ENCODE measurements at places on chromosomes 12 and 14.

DNA sequence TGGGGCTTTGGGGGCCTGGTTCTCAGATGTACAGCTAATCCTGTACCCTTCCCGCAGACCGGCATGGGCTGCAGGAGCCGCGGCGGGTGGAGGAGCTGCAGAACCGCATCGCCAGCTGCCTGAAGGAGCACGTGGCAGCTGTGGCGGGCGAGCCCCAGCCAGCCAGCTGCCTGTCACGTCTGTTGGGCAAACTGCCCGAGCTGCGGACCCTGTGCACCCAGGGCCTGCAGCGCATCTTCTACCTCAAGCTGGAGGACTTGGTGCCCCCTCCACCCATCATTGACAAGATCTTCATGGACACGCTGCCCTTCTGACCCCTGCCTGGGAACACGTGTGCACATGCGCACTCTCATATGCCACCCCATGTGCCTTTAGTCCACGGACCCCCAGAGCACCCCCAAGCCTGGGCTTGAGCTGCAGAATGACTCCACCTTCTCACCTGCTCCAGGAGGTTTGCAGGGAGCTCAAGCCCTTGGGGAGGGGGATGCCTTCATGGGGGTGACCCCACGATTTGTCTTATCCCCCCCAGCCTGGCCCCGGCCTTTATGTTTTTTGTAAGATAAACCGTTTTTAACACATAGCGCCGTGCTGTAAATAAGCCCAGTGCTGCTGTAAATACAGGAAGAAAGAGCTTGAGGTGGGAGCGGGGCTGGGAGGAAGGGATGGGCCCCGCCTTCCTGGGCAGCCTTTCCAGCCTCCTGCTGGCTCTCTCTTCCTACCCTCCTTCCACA lies 7.6 kb downstream of the NR4A1 start:
- DNase-seq: no peak

DNA sequence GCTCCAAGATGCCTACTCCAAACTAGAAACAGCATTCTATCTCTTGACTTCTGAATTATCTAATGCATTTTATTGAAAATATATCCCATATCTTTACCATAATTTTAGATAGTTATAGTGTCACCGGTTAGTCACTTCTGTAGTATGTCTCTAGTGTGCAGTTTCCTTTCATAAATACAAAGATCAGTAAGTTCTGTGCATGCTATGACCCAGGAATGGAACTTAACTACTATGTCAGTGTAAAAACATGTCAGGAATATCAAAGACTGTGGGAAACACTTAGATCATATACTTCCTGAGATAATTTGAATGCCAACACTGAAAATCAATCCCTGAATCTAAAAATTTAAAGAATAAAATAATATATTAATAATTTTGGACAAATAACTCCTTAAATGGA lies 237.6 kb downstream of the ATXN7L3B start:
- DNase-seq: no peak

DNA sequence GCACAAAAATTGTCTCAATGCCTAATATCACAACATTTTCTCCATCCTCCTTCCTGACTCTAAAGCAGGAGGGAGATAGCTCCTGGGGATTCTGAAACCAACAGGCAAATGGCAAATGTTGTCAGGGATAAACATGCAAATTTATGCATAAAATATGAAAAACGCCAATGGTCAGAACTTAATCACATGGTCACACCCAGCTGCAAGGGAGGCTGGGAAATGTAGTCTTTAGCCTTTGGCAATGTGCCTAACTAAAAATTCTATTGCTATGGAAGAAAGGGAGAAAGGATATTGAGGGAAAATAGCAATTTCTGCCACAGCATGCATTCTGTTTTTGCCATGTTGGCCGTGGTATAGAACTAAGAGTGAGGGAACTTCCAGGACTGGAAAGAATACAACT lies 11.7 kb upstream of the OASL start:
- DNase-seq: no peak

DNA sequence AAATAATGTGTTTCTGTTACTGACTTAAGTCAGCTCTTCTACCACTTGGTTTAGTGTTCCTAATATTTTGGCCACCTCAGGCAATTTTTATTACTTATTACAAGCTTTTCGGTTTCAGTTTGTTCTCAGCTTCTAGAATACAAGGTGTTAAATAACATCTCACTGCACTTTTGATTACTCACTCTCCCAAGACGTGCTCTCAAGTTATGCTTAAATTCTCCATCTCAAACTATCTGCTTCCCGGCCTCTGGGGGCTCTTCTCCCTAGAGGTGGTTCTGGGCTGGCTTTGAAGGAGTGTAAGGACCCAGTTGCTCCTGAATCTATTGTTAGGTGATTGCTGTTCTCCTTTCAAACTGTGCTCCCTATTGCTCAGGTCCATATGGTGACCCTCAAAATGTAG lies 193.9 kb upstream of the DDHD1 start:
- no peak for DNase-seq

- no peak for DNase-seq
Observed at GRCh38 chr12:104064842-104065427, 604 bp downstream of the HCFC2 start.

GRCh38 chr12:52054833-52055730 lies 3.8 kb downstream of the NR4A1 start:
- DNase-seq: no peak

DNA sequence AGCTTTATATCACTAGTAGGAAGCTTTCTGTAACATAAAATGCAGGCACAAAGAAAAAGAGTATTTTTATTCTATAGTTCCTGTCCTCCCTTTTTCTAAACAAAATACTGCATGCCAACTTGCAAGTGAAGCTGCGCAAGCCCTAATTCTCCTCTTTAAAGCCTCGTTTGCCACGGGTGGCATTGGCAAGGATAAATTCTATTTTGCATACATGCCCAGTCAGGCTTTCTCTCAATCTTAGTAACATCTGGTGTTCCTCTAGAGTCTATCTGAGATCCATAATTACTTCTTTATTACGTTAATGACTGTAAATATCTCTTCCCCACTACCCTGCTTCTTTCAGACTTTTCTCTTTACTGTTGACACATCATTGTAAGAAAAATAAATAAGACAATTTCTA lies 97.1 kb upstream of the DAAM1 start:
- no peak for DNase-seq

- DNase-seq: no peak
Observed at GRCh38 chr14:54922598-54922997, 20.0 kb upstream of the GCH1 start.

- no peak for DNase-seq
Observed at GRCh38 chr12:59191372-59191771, 271.1 kb upstream of the LRIG3 start.

- DNase-seq: no peak
Observed at GRCh38 chr12:128266541-128267130, 334 bp upstream of the TMEM132C start.

DNA sequence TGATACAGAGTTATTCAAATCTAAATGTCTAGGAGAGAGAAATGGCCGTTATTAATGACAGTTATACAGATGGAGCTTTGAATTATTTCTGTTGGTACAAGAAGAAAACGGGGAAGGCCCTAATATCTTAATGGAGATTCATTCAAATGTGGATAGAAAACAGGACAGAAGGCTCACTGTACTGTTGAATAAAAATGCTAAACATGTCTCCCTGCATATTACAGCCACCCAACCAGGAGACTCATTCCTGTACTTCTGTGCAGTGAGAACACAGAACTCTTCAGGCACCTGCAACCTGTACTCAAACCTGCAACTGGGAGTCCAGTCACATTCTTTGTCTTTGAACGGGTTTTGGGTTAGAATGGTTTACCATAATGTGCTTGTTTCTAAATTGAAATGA lies 403.2 kb downstream of the DAD1 start:
- DNase-seq: no peak

DNA sequence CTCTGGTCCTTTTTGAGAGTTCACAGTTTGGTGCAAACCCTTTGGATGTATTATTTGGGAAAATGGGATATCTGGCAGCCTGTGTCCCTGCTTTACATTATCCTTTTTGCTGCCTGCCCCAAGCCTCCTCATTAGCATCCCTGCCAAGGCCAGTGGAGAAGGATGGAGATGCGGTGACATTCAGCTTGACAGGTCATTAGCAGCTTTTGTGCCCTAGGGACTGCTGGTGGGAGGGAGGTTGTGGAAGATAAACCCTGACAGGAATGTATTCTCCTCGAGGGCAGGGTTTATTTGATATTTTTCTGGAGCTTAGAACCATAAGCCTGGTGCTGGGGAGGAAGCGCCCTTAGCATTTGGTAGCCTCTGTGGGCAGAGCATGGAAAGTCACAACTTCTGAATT lies 49.3 kb downstream of the PTPN11 start:
- DNase-seq: no peak

- DNase-seq: no peak
Observed at GRCh38 chr12:15966426-15966825, 55.3 kb downstream of the DERA start.

DNA sequence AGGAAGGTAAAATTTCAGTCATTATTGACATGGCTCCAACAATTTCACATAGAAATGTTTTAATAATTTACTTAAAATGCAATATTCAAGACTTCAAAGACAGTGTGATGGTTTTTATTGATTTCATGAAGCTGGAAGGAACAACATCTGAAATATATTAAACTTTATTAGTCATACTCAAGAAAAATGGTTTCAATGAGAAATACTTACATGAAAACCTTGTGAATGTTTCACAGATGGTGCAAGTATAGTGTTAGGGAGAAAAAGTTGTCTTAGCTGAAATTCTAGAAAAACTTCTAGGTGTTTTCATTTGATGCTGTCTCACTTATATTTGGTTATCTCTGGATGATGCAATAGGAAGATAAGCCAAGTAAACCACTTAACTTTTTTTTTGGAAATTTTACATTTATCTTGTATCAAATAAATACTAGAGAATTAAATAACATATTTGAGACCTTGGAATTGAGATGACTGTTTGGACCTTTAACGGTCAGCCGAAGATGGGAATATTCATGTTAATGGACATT lies 65.5 kb downstream of the PELI2 start:
- no peak for DNase-seq

GRCh38 chr14:101535232-101535631 lies 26.1 kb upstream of the DIO3 start:
- no peak for DNase-seq

- DNase-seq: no peak
Observed at GRCh38 chr12:107493666-107494065, 191.9 kb upstream of the PWP1 start.

DNA sequence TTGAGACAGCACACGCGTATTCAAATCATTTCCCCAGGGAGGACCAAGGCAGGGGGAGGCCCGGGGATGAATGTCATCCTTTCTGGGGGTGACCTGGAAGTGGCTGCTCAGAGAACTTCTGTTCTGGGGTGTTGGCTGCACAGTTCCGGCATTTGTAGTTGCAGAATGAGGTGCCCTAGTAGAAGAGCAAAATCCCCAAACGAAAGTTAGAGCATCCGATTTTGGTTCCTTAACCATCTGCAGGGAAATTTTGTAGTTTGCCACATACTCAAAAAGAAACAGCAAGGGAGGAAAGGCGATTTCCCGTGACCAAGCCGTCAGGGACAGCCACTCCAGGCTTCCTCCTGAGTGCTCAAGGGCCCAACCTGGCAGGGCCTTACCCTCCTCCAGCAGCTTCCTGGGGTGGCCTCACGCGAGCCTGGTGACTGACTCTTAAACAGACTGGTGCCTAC lies 13.0 kb upstream of the TRAF3 start:
- no peak for DNase-seq

DNA sequence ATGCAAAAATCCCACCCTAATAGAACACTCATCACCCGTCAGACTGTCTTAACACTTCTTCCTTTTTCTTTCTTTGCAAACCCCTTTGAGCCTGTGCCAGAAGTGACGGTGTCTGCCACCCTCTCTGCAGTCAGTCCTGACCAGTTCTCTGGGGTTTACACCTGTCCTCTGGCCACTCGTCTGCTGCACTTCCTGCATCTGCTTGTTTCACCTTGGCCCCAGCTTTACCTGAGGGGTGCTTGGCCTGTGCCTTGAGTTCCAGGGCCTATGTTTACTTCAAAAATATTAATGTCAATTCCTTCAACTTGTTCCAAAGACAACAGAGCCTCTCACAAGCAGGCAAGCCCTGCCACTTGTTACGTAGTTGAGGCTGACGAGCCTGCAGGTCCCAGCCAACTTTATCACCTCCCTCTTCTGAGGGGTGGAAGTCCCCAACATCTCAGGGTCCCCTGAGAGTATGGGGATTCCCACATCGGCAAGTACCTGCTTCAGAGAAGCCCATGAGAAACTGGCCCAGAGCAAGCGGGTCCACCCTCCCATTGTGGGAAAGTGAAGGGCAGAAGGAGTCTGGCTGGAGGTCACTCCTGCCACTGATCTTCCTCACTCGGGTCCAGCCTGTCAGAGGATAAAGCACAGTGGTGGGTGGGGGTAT lies 205.4 kb downstream of the DAD1 start:
- DNase-seq: no peak

DNA sequence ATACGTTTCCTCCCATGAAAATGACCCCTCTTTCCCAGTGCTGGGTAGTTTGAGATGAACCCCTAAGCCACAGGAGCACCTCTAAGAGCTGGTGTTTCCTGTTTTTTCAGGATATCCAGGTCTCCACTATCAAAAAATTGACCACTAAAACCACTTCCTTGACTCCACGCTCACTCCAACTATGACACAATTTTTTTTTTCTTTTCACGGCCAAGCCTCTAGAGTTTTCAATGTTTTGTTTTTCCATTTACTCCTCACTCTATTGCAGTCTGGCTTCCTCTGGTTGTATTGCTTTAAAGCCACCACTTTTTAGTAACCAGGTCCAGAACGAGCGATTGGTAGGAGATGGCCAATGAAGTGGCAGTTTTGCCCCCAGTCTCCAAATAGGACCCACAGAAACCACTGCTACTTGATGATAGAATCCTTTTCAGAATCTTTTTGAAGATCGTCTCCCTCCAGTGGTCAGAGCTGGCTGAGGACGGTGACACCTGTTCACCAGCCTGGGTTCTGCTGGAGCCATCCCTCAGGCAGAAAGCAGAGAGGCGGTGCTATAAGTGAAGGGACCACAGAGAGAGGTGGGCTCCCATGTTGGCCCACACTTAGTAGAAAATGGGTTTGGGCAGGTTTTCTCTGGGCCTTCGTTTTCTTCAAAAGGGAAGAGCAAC lies 454.4 kb downstream of the VRK1 start:
- no peak for DNase-seq

DNA sequence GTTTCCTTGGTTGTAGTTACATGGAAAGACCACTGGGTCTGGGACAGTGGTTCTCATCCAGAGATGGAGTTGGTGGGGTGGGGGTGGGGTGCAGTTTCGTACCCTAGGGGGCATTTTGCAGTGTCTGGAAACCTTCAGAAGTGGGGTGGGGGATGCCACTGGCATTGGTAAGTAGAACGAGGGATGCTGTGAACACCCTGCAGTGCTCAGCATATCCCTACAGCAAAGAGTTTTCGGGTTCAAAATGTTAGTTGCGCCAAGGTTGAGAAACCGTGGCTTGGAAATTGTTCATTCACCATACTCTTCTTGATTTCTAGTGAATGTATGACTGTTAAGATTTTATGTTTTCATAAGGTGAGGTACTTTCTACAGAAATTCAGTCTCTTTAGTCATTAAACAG lies 28.7 kb downstream of the TRAF3 start:
- DNase-seq: no peak

DNA sequence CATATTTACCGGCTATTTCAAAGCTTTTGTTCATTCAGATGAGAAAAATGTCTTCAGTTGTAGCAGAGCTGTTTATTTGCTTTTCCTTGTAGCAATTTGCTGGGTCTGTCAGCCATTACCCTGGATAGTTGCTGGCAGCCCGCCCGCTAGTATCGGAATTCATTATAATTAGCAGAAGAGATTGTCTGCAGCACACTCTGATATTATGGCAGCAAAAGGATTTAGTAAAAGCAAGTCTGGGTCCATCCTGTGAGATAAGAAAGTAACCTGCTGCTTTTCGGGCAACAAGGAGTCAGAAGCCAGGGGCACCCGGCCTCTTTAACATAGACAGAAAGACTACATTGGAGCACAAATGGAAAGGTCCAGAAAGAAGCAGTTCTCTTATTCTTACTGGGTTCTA lies 6.1 kb upstream of the SLC35E3 start:
- no peak for DNase-seq

- DNase-seq: no peak
Observed at GRCh38 chr12:44370982-44371381, 505.1 kb downstream of the NELL2 start.

Data from activated naive CD4-positive, alpha-beta T cell (primary cell).